ENCODE measurements at places on chromosomes 7 and 10. TPM values are rescaled to one million over a fixed set of nuclear protein-coding genes. Genes with fewer than 3 reads are reported as not detected.

The CYP2W1 gene
- total RNA-seq: not detected

The GSTO2 gene
- 4.6 TPM for total RNA-seq

The ZNF746 gene
- 19.5 TPM for total RNA-seq

The ETV1 gene
- 33.4 TPM for total RNA-seq

The CRYGN gene
- total RNA-seq: not detected

The MYL10 gene
- not detected for total RNA-seq

The GPER1 gene
- 3.2 TPM for total RNA-seq

Data from smooth muscle cell of the pulmonary artery (primary cell).